ENCODE measurements at places on chromosomes 12 and 14.

DNA sequence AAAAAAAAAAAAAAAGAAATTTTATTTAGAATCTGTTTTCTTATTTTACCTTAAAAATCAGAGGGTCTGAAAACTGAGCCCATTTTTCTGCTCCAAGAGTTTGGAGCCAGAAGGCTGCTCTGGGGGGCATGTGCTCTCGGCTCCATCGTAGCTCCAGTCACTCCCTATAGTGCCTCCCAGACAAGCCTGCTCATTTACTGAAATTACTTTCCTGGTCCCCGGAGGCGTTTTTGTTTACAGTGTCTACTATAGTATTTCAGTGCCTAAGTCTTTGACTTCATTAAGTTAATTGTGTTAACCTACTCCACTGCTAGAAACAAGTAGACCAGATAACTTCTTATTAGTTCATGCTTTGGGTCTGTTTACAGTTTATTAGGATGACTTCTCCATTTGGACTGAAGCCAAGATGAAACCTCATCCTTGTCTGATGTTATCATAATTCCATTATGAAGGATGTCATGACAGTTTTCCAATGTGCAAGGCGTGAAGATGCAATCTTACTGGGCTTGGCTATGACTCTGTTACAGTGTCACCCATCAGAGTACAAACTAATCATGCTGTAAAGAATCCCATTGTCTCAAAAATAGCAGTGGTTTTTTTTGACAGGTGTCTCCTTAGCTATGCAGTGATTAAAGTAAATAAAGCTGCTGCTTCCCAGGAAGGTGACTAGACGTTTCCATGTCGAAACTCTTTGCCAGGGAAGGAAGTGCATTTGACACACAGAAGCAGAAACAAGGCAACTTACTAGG is 182.3 kb downstream of the TMEM132C start:
- no peak for DNase-seq

DNA sequence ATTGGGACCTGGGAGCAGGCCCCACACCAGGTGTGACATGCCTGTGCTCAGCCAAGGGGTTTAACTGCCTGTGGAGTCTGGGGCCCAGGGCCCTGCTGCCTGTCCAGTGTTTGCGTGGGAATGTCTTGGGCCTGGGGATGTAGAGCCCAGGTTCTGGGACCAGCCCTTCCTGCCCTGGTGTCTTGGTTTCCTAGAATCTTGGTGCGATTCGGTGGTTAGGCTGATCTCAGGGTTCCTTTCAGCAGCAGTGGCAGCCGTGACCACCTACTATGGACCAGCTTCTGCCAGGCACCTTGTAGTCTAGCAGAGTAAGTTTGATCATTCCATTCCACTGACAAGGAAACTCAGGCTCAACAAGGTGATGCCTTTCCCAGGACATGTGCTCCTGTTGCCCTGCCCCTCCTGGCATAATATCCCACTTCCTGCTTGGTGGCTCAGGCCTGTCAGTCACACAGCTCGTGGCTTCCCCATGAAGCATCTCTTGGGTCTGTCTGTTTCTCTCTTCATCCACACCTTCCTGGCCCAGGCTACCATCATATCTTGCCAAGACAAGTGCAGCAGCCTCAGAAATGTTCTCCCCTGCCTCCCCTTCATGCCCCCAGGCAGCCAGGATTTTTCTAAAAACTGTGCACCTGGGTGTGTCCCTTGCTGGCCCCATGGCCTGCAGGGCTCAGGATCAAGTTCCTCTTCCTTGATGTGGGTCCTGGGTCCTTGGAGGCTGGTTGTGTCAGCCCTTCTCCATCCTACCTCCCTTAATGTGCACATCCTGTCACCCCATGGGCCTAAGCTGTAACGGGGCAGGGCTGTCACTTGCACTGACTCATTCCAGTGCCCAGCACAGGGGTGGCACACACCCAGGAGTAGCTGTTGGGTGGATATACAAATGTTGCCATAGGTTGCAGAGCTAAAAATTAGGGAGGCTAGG is 101.6 kb downstream of the SLC25A47 start:
- DNase-seq: no peak

- DNase-seq: no peak
Observed at GRCh38 chr14:61696753-61697318, 1.5 kb downstream of the HIF1A start.

DNA sequence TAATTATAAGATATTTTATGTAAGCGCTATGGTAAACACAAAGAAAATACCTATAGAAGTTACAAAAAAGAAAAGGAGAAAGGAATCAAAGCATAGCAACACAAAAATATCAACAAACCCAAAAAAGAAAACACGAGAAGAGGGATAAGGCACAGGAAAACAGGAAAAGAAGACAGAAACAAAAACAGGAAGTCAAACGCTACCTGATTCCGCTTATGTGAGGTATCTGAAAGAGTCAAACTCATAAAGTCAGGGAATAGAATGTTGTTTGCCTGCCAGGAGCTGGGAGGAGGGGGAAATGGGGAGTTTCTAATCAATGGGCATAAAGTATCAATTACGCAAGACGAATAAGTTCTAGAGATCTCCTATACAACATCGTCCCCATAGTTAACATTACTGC is 39.9 kb upstream of the GPR132 start:
- DNase-seq: no peak

GRCh38 chr12:9928607-9929006 is 3.6 kb downstream of the CLEC2A start:
- no peak for DNase-seq

GRCh38 chr14:103711516-103712431 is 3.5 kb downstream of the XRCC3 start:
- no peak for DNase-seq

GRCh38 chr14:23829736-23830471 is 123.7 kb upstream of the DHRS4 start:
- DNase-seq: no peak

All from GM18507 (cell line).